ENCODE measurements at places on chromosomes 6 and 20.

DNA sequence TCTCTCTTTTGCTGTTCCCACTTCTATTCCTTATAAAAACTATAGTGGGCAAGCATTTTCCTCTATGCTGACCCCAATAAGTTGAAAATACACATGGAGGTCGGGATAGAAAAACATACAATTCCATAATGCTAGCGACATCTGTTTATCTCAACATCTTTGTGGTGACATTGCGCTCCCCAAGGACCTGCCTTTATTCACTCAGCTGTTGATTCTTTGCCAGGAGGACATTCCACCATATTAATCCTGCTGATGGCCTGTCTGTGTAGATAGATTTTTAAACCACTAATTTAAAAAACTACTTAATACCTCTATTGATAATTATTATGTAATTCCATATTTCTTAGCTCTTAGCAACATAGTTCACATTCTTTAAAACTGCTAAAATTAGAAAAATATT, 555.3 kb upstream of the MAP3K7 start:
- DNase-seq: no peak

GRCh38 chr20:17381724-17382123, 149.5 kb downstream of the BFSP1 start:
- no peak for DNase-seq

GRCh38 chr20:64137598-64138031, 26.6 kb upstream of the MYT1 start:
- DNase-seq: no peak

- no peak for DNase-seq
These were observed 1.6 kb upstream of the PTGIS start for GRCh38 chr20:49569411-49570115.

DNA sequence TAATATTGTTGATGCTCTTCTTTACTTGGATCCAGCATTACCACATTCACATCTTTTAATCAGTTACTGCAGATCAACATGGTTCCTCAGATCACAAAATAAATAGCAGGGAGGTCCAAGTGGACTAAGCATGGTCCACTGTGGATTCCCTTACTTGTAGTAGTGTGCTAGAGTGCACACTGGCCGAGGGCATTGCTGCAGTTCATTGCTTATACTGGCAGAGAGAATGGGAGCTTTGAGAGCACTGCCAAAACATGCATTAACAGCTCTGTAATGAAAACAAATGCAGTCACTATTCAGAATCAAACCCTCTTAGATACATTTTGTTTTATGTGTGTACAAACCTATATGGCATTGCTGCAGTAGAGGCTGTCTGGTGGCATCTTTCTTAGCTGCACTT, 471.5 kb downstream of the CD109 start:
- no peak for DNase-seq

GRCh38 chr6:111411046-111411445, 72.0 kb downstream of the REV3L start:
- no peak for DNase-seq

DNA sequence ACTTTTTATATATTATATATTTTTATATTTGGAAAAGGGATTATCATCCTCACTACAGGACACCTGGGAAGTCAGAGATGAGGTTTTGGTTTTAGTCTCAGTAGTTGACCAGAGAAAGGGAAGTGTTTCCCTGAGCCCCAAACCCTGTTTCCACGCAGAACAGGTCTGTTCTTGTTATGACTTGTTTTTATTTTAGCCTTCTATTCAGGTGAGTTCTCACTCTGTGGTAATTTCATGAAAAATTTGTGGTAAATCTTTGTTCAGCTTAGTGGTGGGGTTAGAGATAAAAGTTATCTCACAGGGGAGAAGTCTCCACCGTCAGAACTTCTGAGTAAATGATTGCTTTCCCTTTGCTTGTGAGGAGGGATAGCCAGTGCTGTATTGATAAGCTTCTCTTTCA, 224.9 kb downstream of the FARS2 start:
- no peak for DNase-seq

DNA sequence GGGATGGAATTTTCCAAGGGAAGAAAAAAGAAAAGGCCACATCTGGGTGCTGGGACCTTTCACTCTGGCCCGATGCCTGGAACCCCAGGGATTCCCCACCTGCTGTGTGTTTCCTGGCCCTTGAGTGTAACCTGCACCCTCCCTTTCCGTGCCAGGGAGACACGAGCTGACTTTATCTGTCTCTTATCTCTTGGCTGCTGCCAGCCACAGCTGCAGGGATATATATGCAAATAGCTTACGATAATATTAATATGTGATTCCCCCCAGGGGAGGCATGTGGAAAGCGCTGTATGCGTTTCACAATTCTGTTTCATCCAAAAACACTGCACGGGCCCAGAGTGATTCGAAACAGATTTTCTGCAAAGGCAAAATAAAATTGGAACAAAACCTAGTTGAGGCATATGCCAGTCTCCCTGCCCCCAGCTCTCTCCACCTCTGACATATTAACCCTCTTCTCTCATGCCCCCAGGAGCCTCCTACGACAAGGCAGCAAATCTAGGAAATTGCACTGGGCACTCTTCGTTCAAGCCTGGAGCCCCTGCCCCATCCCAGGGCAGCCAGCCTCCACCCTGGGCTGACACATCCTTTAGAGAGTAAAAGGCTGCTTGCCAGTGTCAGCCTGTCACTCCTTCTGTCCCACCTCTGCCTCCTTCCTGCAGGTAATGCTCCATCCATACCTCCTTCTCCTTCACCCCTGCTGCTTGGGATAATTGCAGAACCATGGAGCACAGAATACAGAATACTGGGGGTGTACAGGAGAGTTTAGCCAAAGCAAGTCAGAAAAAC, 1.3 kb downstream of the RIPOR3 start:
- DNase-seq: no peak

GRCh38 chr6:45436544-45437438, 59.1 kb upstream of the SUPT3H start:
- DNase-seq: no peak

- no peak for DNase-seq
These were observed 2.6 kb downstream of the NT5E start for GRCh38 chr6:85452441-85452881.

GRCh38 chr6:17469006-17469832, 75.8 kb downstream of the CAP2 start:
- no peak for DNase-seq

DNA sequence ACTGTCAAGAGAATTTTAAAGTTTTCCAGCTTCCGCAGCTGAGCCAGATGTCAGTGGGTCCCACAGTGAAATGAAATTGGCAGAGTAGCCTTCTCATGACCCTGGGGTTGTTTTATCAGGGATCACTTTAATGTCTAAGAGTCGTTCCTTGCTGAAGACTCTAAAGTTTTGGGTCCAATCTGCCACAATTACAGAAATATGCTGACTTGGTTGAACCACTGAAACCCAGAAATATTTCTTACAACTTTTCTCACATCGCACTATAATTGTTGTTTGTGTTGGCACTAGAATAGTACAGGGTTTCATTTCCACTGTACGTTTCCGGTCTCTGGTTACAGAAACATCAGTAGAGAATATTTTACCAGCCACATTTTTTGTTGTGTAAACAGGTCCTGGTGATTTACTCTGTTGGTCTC, 109.0 kb downstream of the HMGCLL1 start:
- no peak for DNase-seq

Measured in DMS53 (cell line).